T-helper 1 cell (primary cell): ENCODE measurements at places on chromosomes 5 and 9.
A peak's percentile ranks its signal among the peaks of the same experiment; 100 is the strongest.

- no peak for DNase-seq
Measured at GRCh38 chr9:269081-269711, 54.5 kb downstream of the DOCK8 start.

GRCh38 chr5:126490167-126490940, 67.1 kb downstream of the GRAMD2B start:
- DNase-seq, result no peak

DNA sequence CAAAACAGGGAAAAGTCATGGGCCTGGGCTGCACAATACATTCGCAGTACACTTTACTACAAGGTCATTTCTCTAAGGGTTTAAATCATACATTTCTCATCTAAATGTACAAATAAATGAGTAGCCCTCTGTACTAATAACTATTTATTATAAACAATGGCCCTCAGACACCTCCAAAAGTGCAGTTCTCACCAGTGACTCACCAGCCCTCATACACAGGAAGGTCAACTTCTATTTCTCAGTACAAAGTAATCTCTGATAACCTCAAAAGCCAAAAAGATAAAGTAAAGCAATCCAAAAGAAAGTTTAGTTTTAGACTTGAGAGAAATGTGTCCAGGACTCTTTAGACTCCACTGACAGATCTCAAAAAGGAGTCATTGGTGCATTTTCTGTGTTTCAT, 1258.1 kb upstream of the CDH6 start:
- no peak for DNase-seq

- no peak for DNase-seq
Measured at GRCh38 chr5:14762549-14763216, 98.2 kb downstream of the OTULIN start.

DNA sequence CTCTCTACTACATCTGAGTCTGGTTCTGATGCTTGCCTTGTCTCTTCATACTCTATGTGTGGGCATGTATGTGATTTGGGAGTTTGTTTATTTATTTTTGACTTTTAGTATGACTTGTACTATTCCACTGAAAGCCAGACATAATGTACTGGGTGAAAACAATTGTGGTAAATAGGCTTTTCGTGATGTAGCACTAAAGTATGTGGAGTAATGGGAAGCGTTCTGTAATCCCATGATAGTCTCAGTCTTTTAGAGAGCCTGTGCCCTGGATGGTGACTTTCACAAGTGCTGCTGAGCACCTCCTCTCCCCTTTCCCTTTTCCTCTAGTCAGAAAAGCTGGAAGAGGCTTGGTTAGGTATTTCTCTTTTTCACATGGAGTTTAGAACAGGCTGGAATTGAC, 85.8 kb upstream of the S1PR3 start:
- DNase-seq, result no peak

- DNase-seq, result no peak
Measured at GRCh38 chr9:109708451-109708945, 71.5 kb upstream of the PALM2AKAP2 start.

- peak; percentile 13 for DNase-seq
Measured at GRCh38 chr9:38687389-38687842, 32.5 kb downstream of the FAM240B start.

DNA sequence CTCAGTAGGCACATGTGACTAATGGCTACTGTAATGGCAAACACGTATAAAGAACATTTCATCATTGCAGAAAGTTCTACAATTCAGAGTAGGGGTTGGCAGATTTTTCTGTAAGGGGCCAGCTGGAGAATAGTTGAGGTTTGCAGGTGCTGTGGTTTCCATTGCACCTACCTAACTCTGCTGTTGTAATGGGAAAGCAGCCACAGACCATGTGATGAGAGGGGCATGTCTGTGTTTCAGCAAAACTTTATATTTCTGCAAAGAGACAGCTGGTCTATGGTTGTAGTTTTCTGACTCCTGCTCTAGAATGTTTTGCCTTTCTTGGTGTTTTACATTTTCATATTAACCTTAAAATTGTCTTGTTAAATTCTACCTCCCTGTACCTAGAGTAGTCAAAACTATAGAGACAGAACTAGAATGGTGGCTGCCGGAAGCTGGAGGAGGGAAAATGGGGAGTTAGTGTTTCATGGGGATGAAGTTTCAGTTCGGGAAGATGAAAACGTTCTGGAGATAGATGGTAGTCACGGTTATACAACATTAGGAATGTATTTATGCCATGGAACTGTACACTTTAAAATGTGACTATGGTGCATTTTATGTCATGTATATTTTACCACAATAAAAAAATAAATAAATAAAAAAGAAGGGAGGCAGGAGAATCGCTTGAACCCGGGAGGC, 44.3 kb downstream of the NUP214 start:
- DNase-seq, result no peak

- DNase-seq, result no peak
Measured at GRCh38 chr5:172049226-172049796, 42.9 kb upstream of the FBXW11 start.

- no peak for DNase-seq
Measured at GRCh38 chr9:27377147-27377807, 80.3 kb upstream of the EQTN start.

- DNase-seq, result no peak
Measured at GRCh38 chr9:109416135-109416706, 81.9 kb downstream of the PTPN3 start.

- DNase-seq, result no peak
Measured at GRCh38 chr5:37034955-37035354, 158.4 kb downstream of the NIPBL start.

DNA sequence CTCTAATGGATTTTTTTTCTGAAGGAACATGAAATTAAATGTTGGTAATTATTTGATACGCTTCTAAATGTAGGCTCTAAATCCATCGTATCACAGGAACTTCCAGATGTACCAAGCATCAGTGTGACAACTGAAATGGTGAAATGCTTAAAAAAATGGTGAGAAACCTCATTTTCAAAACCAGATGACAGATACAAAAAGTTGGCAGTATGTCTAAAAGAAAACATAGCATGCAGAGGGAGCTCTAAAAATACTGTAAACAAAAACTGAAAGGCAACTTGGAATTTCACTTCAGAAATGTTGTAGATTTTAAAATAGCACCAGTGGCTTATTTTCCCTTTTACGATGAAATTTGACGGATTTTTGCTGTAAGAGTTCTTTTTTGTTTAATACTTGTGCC, 1043.6 kb upstream of the WWC1 start:
- no peak for DNase-seq

DNA sequence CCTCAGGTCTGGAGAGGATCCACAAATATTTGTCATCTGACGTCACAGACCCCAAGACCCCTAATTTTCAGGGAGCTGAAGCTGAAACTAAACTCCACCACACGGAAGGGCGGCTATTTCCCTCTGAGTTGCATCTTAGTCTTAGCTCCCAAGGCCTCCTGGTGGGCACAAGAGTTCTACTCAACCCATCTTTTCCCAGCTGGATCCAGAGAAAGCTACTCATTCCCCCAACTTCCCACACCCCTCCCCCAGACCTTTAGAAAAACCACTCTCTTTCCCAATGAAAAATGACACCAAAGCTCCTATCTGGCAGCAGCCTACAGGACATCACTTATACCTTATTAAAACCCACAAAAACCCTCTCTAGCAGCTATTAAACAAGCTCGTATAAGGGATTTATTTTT, 67.1 kb upstream of the SLC1A1 start:
- no peak for DNase-seq

DNA sequence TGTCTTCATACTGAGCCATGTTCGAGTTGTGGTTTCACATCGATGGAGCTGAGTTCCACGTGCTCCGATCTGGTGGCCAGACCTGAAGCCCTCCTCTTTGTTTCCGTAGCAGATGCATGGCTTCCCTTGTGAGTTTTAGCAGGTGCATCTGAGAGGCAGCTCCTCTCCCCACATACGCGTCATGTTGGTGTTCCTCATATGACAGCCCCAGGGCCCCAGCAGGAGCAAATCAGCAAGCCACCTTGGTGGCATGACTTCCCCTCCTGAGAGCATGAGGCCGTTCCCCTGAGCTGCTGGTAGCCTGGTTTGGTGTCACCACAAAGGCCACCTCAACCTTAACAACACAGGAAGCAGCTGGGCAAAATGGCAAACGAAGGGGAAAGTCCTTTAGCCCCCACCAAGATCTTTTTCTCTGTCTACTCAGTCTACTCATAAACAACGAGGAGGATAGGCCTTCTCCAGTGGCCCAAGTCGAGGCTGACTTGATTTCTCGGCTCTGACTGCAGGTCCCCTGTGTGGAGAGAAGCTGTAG, 5.9 kb downstream of the CYFIP2 start:
- peak; percentile 69 for DNase-seq

GRCh38 chr5:8413975-8414374, 545.0 kb downstream of the MTRR start:
- DNase-seq, result no peak

- no peak for DNase-seq
Measured at GRCh38 chr9:130667120-130667435, 2.7 kb downstream of the PRDM12 start.

- no peak for DNase-seq
Measured at GRCh38 chr5:116509483-116510244, 65.0 kb downstream of the SEMA6A start.

GRCh38 chr5:142837081-142837725, 67.0 kb downstream of the ARHGAP26 start:
- no peak for DNase-seq

GRCh38 chr5:151897896-151898295, 26.8 kb downstream of the GLRA1 start:
- no peak for DNase-seq

DNA sequence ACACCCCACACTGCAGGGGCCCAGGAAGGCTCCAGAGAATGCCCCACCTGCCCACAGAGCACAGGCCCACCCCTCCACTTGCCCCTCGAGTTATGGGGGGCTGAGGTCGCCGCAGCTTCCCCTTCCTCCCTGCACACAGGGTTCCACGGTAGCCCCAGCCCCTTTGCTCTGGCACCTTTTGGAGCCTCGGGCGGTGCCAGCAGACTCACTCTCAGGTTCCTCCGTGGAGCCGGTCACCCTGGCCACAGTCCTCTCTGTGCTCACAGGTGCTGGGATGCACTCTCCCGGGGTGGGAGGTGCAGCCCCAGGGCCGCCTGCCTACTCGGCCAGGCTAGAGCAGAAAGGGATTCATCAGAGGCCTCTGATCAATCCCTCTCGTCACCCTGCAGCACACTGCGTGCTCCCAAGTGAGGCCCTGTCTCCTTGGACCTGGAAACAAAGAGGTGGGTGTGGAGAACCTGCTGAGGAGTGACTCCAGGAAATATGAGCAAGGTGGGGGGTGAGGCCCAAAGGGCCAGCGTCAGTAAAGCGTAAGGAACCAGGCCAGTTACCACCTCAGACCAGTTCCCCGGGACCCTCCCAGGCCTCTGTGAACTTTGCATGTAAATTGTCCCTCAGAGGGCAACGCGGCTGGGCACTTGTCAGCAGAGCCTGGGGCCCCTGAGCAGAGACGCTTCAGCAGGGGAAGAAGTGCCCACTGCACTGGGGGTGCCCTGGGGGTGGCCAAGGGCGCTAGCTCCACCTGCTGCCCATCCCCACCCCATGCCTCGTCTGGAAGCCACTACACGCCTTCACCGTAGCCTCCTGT, 167.8 kb downstream of the OLFM1 start:
- no peak for DNase-seq

DNA sequence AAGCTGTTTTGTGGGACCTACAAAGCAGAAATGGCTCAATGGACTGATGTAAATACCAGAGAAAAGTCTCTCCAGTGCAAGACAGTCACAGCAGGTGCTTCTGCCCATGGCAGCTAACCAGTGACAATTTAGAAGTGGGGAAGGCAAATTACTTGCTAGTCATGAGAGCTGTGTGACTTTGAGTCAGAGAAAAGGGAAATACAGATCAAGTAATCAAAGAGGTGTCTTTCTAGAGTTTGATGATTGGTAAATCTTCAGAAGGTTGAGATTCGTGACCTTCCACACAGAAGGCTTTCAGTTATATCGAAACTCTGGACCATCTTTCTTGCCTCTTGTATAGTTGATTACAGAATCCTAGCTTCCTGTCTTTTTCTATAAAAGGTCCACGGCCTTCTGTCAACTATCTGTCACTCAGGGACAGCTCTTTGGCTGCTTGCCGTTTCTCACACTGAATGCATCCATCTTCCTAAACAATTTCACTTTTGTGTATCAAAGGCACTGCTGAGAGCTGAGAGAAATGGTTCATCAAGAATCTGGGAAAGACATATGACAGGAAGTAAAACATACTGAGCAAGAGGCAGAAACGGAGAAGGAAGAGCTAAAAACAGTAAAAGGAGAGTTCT, 993.9 kb upstream of the ACO1 start:
- no peak for DNase-seq
